ENCODE measurements at places on chromosomes 7 and 10.

GRCh38 chr7:148657929-148658328, 40.8 kb upstream of the CUL1 start:
- no peak overlapping the region for H3K4me3 ChIP-seq
- no peak for ATAC-seq
- H3K27ac ChIP-seq = no peak overlapping the region
- H3K27me3 ChIP-seq = no peaks in the 10 kb centered on the region
- H3K4me1 ChIP-seq = no peaks in the 10 kb centered on the region

DNA sequence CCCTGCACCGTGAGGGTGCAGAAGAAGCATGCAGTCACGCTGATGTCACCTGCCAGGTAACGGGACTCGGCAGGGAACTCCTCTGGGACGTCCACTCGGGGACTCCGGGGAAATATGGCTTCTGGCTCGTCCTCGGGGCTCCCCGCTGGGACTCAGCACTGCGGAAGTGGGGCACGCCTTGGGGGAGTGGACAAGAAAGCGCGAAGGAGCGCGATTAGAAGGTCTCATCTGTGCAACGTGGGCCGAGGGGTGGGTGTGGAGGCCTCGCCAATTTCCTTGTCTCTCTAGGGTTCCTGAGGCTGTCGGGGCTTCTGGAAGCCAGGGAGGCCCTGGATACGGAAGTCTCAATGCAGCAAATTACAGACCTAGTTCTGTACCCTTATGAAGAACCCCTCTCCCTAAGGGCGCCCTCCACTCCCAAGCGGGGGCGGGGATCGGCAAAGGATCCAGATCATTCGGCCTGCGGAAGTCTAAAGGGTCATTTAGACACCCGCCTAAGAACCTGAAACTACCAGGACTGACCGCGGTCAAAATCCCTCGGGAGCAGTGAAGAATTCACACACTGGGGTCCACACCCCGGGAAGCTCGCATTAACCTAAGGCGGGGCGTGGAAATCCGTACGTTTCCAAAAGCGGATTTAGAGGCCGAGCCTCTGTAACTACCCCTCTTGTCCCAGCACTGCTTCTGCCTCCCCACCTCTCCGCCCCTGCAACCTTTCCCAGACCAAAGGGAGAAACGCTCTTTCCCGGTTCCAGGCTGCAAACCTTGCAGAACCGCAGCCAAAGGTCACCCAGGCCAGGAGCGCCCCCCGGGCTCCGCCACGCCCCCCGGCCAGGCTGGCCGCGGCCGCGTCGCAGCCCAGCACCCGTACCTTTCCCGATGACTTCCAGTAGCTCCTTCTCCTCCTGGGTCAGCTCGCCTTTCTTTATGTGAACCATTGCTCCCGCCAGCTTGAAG, 640 bp downstream of the ANKMY2 start:
- H3K4me1 ChIP-seq = peaks cover 49% of the 10 kb centered on the region
- peak; percentile 21 for ATAC-seq
- peak overlapping the region; percentile 97 for H3K4me3 ChIP-seq
- no peaks in the 10 kb centered on the region for H3K36me3 ChIP-seq
- peak overlapping the region; percentile 98 for H3K27ac ChIP-seq

GRCh38 chr10:94183666-94184264, 179.0 kb downstream of the NOC3L start:
- no peaks in the 10 kb centered on the region for H3K36me3 ChIP-seq
- no peaks in the 10 kb centered on the region for H3K4me1 ChIP-seq
- peaks cover 8% of the 10 kb centered on the region for H3K27me3 ChIP-seq
- no peak overlapping the region for H3K27ac ChIP-seq

GRCh38 chr10:1413256-1413655, 324.1 kb downstream of the ADARB2 start:
- peaks cover 15% of the 10 kb centered on the region for H3K4me1 ChIP-seq
- no peak overlapping the region for H3K4me3 ChIP-seq
- H3K27ac ChIP-seq = no peak overlapping the region
- peaks cover 54% of the 10 kb centered on the region for H3K27me3 ChIP-seq
- no peak for ATAC-seq

GRCh38 chr10:116879817-116880216, 30.5 kb downstream of the ENO4 start:
- H3K36me3 ChIP-seq = no peaks in the 10 kb centered on the region
- ATAC-seq = no peak

GRCh38 chr10:62155054-62155680, 113.5 kb downstream of the RTKN2 start:
- H3K27me3 ChIP-seq = no peaks in the 10 kb centered on the region
- no peak for ATAC-seq
- no peaks in the 10 kb centered on the region for H3K4me1 ChIP-seq
- H3K27ac ChIP-seq = no peak overlapping the region
- no peak overlapping the region for H3K4me3 ChIP-seq
- H3K36me3 ChIP-seq = no peaks in the 10 kb centered on the region

GRCh38 chr10:89665302-89665701, 20.3 kb upstream of the PANK1 start:
- H3K4me3 ChIP-seq = no peak overlapping the region
- H3K4me1 ChIP-seq = no peaks in the 10 kb centered on the region
- no peak for ATAC-seq
- no peaks in the 10 kb centered on the region for H3K36me3 ChIP-seq
- H3K27me3 ChIP-seq = no peaks in the 10 kb centered on the region

GRCh38 chr10:58700591-58700990, 187.9 kb downstream of the BICC1 start:
- no peak overlapping the region for H3K4me3 ChIP-seq
- H3K27ac ChIP-seq = no peak overlapping the region
- H3K27me3 ChIP-seq = no peaks in the 10 kb centered on the region
- H3K36me3 ChIP-seq = no peaks in the 10 kb centered on the region

- no peaks in the 10 kb centered on the region for H3K27me3 ChIP-seq
- no peaks in the 10 kb centered on the region for H3K4me1 ChIP-seq
- no peaks in the 10 kb centered on the region for H3K36me3 ChIP-seq
- H3K4me3 ChIP-seq = no peak overlapping the region
- no peak overlapping the region for H3K27ac ChIP-seq
- peak; percentile 62 for ATAC-seq
These were observed 1240.4 kb downstream of the GATA3 start for GRCh38 chr10:9294865-9295264.

- ATAC-seq = no peak
- no peak overlapping the region for H3K4me3 ChIP-seq
- H3K4me1 ChIP-seq = no peaks in the 10 kb centered on the region
- H3K36me3 ChIP-seq = no peaks in the 10 kb centered on the region
These were observed 200.7 kb downstream of the RAPGEF5 start for GRCh38 chr7:22156205-22156604.

DNA sequence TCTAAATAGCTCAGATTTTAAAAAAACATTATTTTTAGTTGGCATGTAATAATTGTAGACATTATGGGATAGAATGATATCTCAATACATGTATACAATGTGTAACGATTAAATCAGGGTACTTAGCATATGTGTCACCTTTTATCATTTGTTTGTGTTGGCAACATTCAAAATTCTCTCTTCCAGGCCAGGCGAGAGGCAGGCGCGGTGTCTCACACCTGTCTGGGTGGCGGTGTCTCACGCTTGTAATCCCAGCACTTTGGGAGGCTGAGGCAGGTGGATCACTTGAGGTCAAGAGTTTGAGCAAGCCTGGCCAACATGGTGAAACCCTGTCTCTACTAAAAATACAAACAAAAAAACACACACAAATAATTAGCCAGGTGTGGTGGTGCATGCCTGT, 151.7 kb downstream of the RTKN2 start:
- ATAC-seq = no peak
- no peak overlapping the region for H3K4me3 ChIP-seq
- H3K4me1 ChIP-seq = peaks cover 20% of the 10 kb centered on the region
- no peaks in the 10 kb centered on the region for H3K36me3 ChIP-seq

DNA sequence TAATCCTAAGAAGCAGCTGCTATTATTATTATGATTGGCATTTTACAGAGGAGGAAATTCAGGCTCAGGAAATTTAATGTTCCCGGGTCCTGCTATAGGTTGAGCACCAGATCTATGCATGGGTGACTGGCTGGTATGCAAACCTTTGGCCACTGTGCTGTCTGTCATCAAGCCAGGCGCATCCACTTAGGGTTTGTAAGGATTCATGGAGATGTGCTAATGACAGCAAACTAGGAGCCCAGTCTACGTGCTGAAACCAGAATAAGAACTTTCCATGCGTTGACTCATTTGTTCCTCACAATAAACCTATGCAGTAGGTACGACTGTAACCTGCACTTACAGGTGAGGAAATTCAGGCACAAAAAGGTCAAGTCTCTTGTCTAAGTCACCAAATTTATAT, 64.5 kb upstream of the ZMIZ1 start:
- no peak overlapping the region for H3K27ac ChIP-seq
- H3K36me3 ChIP-seq = no peaks in the 10 kb centered on the region
- no peak overlapping the region for H3K4me3 ChIP-seq
- no peak for ATAC-seq
- no peaks in the 10 kb centered on the region for H3K4me1 ChIP-seq
- peaks cover 84% of the 10 kb centered on the region for H3K27me3 ChIP-seq

DNA sequence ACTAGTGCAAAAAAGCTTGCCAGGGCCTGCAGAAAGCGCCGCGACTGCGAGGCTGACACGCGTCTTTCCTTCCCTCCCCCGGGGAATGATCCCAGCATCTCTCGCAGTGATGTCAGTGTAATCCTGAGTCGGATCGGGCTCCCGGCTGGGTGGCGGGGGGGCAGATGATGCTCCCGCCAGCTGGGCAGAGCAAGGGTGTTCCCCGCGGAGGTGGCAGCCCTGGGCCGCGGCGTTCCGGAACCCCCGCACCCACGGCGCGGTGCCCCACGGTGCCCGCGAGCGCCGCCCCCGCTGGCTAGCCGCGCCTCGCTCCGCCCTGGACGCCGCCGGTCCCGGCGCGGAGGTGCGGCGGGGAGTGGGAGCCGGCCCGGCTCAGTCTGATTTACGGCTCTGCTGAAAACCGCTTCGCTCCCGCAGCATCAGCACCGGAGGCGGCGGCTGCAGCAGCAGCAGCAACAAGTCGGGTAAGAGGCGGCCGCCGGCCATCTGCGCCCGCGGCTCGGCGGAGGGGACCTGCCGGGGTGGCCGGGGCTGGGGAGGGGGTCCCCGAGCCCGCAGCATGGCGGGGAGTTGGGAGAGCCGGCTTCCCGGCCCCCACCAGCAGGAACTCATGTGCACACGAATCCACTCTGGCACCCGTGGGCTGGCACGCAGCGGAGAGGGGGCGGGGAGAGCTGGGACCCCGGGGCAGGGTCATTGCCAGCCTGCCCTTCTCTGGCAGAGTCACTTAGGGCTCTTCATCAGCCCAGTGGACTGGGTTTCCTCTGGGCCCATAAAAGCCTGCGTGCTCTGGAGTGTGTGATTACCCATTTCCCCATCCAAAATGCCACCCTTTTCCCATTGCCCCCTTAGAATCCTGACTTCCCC, at the start of gene ZNF365:
Gene ZNF365, plus strand, starts transcription at position 375 of the 867 bp plus-strand sequence. CDS start 1,825 bp downstream, outside the sequence.
- H3K4me3 ChIP-seq = peak within 1 kb of the TSS; percentile 79
- H3K27me3 ChIP-seq = peaks cover 18% of the 10 kb centered on the region
- H3K36me3 ChIP-seq = no peaks in the 10 kb centered on the region
- H3K27ac ChIP-seq = no peak within 1 kb of the TSS
- ATAC-seq = peak; percentile 82

DNA sequence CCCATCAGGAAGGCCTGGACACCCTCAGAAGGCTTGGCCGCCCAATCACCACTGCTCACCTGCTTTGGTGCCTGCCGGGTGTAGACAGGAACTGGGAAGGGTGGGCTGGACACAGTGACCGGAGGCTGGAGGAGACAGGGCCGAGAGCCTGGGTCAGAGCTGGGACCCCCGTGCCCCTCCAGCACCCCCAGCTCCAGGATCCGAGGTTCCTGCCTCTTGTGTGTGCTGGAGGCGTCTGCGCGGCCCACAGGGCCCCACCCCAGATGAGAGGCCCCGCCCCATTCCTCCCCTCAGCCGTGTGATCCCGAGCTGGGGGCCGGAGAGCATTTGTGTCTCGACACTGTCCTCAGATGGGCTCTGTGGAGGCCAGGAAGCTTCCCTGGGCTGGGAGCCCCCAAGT, 9.4 kb downstream of the ADAM8 start:
- peaks cover 37% of the 10 kb centered on the region for H3K4me1 ChIP-seq
- H3K27me3 ChIP-seq = no peaks in the 10 kb centered on the region
- no peak overlapping the region for H3K4me3 ChIP-seq
- H3K36me3 ChIP-seq = peaks cover 23% of the 10 kb centered on the region

- no peak for ATAC-seq
- peaks cover 8% of the 10 kb centered on the region for H3K36me3 ChIP-seq
- no peaks in the 10 kb centered on the region for H3K4me1 ChIP-seq
- H3K27me3 ChIP-seq = no peaks in the 10 kb centered on the region
- no peak overlapping the region for H3K27ac ChIP-seq
- no peak overlapping the region for H3K4me3 ChIP-seq
These were observed 46.8 kb downstream of the TET1 start for GRCh38 chr10:68606918-68607317.

DNA sequence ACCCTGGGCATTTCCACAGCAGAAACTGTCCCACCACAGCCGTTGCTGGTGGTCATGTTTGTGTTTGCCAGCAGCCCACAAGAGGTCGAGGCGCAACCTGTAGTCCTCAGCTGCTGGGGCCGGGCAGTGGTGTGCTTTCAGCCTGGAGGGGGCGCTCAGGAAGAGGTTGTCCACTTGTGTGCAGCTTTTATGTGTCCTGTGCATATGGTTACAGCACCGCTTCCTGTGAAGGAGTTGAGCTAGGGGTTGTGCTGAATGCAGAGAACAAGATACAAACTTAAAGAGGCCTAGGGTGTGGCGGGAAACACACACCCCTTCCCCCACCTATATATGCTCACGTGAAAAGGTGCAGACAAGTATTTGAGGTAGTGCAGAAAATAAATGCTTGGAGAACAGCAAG, 29.5 kb upstream of the PFKFB3 start:
- H3K36me3 ChIP-seq = peaks cover 18% of the 10 kb centered on the region
- peaks cover 72% of the 10 kb centered on the region for H3K4me1 ChIP-seq
- H3K27ac ChIP-seq = peak overlapping the region; percentile 10
- no peaks in the 10 kb centered on the region for H3K27me3 ChIP-seq
- no peak overlapping the region for H3K4me3 ChIP-seq

DNA sequence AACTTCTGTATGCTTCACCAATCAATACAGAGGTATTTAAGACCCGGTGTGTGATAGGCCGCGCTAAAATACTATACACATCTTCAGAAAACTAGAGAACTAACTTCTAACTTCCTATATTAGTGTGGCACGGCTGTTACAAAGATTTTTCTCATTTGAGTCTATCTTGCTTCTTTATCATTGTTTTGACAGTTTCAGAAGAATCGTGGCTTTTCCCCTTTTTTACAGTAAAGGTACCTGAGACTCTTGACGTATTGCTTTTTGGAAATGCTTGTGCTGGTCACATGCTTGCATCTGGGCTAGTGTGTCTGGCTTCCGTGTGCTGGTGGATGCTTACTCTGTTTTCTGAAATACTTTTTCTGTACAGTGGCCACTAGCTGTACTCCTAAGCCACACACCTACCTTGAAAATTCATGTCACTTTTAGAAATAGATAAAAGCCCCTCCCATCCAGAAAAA, 12.7 kb downstream of the IKZF1 start:
- peak; percentile 93 for ATAC-seq
- H3K4me3 ChIP-seq = peak overlapping the region; percentile 46
- H3K36me3 ChIP-seq = peaks cover 38% of the 10 kb centered on the region
- H3K27me3 ChIP-seq = no peaks in the 10 kb centered on the region

All from stimulated activated memory B cell treated with anti-CD40 and anti-IgM and Interleukin-4, amounts not matched to agents 10 μg/mL and 1 μg/mL and 100 μg/mL, for 72 hours (primary cell).